ENCODE measurements at places on chromosomes 11 and 22.

- DNase-seq: no peak
Measured at GRCh38 chr22:50032941-50033601, 20.5 kb upstream of the IL17REL start.

DNA sequence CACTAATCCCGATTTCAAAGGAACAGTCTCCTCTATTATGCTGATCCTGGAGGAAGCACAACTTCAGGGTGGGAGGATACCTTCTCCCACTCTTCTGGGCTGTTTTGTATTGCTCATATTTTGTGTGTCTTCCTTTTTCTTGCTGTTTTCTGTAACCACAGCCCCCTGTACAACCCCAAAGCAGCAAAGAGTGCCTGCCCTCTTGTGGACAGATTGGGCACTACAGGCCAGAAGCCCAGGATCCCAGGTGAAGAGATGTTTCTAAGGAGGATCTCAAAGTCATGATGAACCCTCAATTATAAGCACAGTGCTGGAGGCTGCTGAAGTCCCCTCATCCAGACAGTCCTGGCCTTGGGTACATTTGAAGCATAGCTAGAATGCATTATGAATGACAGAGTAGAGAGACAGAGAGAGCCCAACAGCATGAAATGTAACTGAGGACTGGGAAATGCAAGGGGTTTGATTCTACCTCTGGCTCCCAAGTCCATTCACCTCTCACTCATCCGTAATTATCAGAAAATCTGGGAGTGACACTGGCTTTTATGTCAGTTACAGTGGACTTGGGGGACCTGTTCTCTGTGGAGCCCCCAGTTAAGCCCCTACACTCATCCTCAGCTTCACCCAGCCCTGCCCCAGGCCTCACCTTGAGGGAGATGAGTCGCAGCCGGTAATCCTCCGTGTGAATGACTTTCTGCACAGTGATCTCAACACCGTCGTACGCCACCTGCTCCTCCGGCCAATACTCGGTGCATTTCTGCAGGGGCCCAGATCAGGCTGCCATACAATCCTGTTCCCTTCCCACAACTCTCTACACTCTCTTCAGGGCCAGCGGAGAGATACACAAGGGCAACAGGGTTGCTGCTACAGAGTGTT lies 6.2 kb upstream of the IGSF22 start:
- DNase-seq: no peak

GRCh38 chr22:17264321-17265052 lies 45.3 kb upstream of the ADA2 start:
- no peak for DNase-seq

- no peak for DNase-seq
Measured at GRCh38 chr11:74011360-74012073, 2.6 kb upstream of the UCP3 start.

DNA sequence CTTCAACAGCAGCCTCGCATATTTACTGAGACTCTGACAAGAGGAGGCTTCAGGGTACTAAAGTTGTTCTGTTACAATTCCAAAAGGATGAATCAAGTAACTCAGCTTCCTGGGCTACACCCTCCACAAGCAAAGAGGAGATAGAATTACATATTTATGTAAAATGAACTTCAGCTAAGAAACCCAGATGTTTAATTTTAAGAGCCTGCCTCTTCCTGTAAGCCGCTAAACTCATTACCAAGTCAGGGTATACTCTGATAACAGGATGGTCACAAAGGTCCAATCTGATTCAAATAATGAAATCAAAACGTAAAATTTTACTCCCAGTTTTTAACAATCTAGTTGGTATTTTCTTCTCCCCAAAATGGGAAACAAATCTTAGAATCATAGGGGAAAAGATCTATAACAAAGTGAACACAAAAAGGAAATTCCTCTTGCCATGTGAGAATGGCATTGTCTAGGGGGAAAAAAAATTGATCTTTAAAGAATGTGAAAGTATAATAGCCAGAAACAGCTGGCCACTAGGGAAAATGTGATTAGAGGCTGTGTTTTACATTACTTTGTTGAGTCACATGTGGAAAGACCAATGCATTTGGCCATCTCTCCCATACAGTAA lies 30.9 kb downstream of the CHEK2 start:
- DNase-seq: no peak
